ENCODE measurements at places on chromosomes 4 and X.

GRCh38 chr4:112910109-112910736 is 139.2 kb upstream of the ANK2 start:
- peak; percentile 81 for DNase-seq

GRCh38 chr4:59393780-59394179 is 1806.3 kb upstream of the ADGRL3 start:
- no peak for DNase-seq

DNA sequence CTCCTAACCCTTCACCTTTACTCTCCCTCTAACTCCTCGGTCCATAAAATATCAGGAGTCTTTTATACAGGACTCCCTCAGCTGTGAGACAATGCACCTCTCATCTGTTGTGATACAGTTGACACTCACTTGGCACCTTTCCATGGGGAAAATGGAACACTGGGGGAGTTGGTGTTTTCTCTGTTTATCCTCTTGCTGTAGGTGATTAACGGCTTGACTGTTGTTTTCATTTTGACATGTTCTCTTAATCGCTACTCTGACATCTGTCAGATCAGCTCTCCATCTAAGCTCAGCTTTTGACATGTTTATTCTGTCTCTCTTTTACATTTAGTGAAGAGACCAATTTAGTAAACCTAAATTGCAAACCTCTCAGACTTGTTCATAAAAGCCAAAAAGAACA is 604.8 kb downstream of the TRAM1L1 start:
- DNase-seq, result no peak

DNA sequence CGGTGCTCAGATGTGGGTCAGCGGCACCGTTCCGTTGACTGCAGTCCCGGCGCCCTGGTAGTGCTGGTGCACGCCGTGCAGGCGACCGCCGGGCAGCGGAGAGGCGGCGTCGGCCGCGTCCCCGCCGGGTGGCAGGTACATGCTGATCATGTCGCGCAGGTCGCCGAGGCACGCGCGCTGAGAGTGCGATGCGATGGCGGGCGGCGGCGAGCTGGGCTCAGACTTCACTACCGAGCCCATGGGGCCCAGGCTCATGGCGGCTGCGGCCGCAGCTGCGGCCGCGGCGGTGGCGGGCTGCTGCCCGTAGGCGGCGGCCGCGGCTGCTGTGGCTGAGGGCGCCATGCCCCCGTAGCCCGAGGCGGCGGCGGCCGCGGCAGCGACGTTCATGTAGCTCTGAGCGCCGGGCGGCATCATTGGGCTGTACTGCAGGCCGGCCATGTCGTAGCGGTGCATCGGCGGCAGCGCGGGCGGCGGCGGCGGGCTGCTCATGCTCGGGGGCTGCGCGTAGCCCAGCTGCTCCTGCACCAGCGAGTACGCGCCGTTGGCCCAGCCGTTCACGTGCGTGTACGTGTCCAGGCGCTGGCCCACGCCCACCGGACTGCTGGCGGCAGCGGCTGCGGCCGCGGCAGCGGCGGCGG is 1.0 kb downstream of the SOX3 start:
- DNase-seq, result peak; percentile 21

DNA sequence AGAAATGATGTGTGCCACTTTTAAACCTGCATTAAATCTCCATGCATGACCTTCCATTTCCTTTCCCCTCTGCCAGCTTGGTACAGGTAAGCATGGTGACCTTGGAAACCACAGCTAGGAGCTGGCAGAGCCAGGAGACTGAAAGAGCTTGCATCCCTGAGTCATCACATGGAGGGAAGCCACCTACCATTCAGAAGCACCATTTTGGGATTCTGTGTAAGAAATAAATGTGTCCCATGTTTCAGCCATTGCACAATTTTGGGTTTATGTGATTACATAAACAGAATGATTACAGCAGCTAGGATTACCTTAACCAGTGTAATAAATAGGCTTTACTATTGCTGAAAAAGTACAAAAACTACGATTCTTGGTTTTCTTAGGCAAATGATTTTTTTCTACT is 17.3 kb upstream of the CCDC149 start:
- DNase-seq, result no peak

DNA sequence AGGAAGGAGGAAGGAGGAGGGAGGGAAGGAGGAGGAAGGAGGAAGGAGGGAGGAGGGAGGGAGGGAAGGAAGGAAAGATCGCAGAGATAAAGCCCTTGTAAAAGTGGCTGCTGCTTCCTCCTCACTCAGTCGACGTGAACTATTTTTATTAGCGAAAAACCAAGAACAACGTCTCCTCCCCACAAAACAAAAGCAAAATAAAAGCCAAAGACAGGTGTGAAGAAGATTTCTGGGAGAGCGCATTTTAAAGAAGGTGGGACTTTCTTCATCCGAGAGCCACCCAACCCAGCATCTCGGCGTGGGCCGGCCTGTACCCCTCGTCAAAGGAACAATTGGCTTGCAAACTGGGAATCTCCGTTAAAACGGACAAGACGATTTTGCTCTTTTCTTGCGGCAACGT is 40.7 kb upstream of the ASMTL start:
- DNase-seq, result no peak

DNA sequence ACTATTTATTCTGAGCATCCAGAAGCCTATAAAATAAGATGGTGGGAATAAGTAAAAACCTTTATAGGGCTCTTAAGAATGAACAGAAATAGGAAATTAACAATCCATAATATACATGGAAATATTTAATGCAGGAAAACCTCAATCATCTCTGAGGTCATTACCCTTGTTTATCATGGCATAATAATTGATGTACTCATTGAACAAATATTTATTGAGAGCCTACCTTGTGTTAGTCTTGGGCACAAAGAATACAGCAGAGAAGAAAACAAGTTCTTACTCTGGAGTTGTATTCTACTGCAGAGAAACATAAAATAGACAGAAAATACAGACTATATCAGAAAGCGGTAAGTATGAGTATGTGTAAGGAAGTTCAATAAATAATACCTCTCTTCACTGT is 167.2 kb downstream of the COX18 start:
- no peak for DNase-seq

- no peak for DNase-seq
Observed at GRCh38 chr4:108165586-108165985, 3.1 kb downstream of the LEF1 start.

DNA sequence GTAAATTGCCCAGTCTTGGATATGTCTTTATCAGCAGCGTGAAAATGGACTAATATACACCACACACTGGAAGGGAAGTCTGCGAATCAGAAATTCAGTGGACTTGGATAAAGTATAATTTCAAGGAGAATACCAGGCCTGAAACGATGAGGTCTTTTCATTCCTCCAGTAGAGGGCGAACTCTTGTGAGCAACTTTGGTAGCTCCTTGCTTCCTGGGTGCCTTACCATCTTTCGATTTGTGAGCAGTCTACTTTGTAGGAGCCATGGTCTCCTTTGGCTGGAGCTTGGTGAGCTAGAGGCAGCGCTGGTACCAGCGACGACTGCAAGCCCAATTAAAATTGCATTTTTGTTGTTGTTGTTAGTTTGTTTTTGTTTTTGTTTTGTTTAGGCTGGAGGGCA is 791.9 kb downstream of the FAT4 start:
- no peak for DNase-seq

DNA sequence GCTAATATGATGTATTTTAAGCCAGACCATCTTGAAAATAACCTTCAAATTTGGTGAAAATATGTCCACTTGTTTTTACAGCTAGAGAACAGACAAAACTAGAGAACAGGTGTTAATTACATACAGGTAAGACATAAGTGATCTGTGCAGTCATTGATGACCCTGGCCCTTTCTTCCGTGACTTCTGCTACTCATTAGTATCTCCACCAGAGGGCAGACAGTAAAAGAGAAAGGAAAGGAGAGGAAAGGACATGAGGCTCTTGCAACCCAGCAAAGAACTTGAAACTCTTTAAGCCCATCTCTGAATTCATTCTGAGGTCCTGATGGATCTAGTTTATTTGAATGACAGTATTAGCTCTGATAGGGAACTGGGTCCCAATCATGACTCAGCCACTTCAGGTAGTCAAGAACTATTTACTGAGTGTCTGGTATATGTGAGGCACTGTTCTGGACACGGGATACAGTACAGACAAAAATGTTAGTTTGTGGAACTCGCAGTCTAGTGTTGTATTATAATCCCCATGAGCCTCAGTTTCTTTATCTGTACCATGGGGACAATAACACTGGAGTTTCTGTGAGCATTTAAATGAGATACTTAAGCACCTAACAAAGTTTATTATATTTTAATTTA is 121.0 kb upstream of the TEX13D start:
- no peak for DNase-seq

GRCh38 chr4:5553801-5554200 is 154.6 kb downstream of the EVC2 start:
- DNase-seq, result no peak

- DNase-seq, result no peak
Observed at GRCh38 chr4:172207258-172207657, 394.1 kb downstream of the GALNTL6 start.

DNA sequence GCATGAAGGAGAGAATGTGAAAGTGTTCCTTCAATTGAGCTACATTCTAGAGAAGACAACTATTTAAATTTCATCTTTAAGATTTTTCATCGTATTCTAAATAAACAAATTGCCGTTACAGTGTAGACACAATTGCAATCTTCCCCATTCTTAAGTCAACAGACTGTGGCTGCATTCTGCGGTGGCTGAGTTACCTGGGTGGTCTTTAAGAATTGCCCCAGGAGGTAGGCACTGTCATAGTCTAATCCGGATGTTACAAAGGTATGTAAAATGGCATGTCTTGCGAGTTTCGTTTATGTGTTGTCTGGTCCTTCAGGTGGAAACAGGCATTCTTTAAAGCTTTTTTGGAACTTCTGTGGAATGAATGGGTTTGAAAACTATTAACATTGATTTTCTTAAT is 586.1 kb upstream of the PITX2 start:
- DNase-seq, result no peak

- no peak for DNase-seq
Observed at GRCh38 chrX:120727911-120728310, 98.1 kb upstream of the C1GALT1C1 start.

- DNase-seq, result no peak
Observed at GRCh38 chrX:28278726-28279125, 297.5 kb upstream of the DCAF8L1 start.

- no peak for DNase-seq
Observed at GRCh38 chrX:123603491-123603890, 129.4 kb downstream of the THOC2 start.

GRCh38 chr4:57639561-57640382 is 529.6 kb upstream of the IGFBP7 start:
- DNase-seq, result no peak

- DNase-seq, result no peak
Observed at GRCh38 chr4:22345678-22346077, 170.2 kb downstream of the ADGRA3 start.

DNA sequence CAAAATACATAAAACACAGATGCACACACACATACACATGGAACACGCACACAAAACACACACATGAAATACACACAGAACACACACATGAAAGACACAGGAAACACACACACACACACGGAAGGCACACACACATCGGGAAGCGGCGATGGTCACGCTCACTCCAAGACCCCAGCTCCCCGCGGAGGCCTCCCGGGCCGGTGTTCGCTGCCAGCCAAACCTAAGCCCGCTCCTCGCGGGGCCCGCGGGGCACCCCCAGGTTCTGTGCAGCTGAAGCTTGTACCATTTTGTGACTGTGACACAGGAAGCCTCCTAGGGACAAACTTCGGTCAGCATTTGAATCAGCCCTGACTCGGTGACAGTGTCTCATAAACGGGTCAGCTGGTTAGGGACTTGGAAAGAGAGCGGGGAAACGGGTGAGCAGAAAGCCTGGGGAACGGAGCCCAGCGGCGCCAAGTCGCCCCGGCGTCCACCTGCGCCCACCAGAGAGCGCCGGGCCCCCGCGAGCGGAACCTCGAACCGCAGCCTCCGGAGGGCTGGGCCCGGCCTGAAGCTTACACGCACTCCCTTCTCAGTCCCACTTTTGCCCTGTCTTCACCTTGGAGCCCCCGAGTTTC is 32.1 kb downstream of the F11 start:
- no peak for DNase-seq

DNA sequence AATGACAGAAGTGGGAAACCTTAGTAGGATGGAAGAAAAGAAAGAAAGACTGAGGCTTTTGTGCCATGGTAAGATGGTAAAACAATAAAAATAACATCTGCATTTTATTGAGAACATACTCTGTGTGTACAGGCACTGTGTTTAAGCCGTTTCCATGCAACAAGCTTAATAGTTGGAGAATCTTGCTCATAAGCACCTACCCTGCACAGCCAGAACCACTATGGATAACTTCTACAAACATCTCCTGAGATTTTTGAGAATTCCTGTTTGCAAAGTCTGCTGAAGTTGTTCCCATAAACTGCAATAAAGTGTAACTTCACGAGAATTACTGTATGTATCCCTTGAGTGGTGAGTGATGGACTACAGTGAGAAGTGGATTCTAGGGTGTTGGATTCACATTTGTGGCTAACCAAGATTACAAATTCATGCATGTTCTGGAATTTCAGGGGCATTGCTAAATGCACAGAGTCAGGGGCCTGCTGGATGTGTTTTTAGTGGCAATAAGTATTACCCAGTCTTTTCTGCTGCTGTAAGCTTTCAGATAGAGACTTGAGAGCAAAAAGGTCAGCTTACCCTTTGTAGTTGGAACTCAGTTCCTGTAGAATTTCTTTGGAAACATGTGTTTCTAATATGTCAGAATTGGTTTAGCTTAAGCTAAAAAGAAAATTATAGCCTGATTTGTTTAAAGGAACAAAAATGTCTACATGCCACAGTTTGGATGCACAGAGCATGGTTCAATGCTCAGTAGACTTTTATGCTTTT is 132.5 kb downstream of the AFF1 start:
- no peak for DNase-seq

- DNase-seq, result no peak
Observed at GRCh38 chrX:31445542-31445941, 373.7 kb upstream of the FTHL17 start.

DNA sequence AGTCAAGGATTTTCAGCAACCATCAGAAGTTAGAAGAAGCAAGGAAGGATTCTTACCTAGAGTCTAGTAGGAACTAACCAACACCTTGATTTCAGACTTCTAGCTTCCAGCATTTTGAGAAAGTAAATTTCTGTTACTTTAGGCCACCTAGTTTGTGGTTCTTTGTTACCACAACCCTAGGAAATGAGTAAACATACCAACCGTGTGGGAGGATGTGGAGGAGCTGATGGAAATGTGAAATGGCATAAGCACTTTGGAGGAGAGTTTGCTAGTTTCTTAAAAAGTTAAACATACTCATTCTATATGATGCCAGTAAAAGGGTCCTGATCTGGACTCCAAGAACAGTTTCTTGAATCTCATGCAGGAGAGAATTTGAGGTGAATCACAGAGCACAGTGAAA is 679.4 kb downstream of the PDHA2 start:
- DNase-seq, result no peak

DNA sequence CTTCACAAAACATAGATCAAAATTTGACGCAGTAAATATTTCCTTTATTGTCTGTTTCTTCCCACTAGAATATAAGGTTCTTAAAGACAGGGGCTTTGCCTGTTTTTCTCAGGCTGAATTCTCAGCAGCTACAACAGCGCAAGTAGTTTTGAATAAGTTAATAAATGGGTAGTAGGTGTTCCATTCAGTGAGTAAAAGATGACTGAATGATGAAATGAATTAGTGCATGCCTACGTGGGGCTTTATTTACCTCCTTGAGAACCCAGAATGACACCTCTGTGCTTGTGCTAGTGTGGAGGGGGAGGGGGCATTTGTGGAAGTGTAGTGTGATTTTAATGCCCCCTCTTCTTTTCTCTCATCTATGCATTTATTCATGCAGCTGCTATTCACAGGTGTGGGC is 278.9 kb downstream of the FBXW7 start:
- no peak for DNase-seq

GRCh38 chr4:111979921-111980320 is 165.3 kb upstream of the FAM241A start:
- no peak for DNase-seq

Measured in anterior cingulate cortex (tissue), 58 donors.